ENCODE measurements at places on chromosomes 6 and 20.
A peak's percentile ranks its signal among the peaks of the same experiment; 100 is the strongest.

DNA sequence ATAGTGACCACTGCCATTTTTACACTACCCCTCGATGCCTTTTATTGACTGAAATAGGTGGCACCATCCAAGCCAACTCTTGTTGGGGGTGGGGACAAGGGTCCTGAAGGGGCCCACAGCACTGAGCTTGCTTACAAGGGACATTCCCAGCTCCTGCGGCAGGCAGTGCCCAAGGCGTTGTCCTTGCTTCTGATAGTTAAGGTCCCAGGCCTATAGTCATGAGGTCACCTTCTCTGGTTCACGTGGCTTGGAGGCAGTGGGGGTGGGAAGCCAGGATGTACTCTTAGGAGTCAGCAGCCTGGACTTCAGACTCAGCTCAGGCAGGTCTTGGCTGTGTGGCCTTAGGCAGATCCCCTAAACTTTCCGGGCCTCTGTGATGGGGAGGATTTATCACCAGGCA is 48.6 kb downstream of the TOX2 start:
- peak; percentile 41 for DNase-seq

DNA sequence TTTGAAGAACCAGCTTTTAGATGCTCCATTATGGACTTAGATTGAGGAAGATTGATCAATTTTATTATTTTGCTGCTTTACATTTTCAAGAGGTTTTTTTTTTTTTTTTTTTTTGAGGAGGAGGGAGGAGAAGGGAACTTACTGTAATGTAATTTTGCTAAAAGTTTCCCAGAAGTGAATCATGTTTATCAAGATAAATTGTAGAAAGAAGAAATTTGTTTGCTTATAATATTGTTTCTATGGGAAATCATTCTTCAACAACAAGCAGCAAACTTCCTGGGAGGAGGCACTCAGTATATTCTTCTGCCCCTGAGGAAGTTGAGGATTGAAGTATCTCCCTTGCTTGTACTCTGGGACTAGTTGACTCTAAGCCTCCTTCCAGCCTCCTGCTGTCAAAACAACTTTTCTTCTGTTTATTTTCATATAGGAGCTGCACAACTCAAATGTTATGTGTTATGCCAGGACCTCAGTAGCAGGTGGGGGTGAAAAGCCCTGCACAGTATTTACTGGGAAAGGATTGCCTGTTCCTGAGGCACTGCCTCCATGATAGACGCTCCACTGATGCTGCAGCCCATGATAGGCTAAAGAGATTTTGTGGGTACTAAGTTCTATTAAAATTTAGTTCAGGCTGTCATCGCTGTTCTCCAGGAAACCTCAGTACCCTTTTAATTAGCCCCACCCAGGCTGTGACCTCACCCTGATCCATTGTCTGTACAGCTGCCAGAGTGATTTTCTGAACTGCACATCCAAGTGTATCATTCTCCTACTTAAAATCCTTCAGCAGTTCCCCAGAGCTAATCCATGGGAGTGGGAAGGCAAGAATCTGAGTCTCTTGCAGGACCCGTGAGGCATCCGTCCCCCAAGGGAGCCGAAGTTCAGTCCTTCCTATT is 51.9 kb downstream of the CARMIL1 start:
- peak; percentile 78 for DNase-seq

GRCh38 chr6:113347436-113347835 is 509.7 kb upstream of the MARCKS start:
- DNase-seq: peak; percentile 52

DNA sequence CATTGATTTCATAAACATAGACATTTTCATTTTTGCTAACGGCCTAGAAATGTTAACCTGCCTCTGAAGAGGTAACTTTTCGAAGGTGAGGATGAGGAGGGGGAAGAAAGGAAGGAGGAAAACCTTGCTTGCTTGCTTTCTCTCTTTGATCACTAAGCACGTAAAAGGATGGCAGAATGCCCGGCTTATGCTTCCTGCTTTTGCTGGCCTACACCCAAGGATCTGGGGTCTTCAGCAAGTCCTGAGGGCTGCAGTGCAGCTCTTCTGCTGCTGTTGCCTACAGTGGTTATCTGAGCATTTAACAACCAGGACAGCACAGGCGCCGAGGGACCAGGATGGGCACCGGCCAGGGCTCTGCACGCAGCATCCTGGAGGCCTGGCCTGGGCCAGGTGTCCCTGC is 150.8 kb upstream of the TAB2 start:
- DNase-seq: no peak

GRCh38 chr20:7950387-7950786 is 10.1 kb upstream of the HAO1 start:
- DNase-seq: no peak

- no peak for DNase-seq
Observed at GRCh38 chr6:156752666-156753301, 24.4 kb upstream of the ARID1B start.

DNA sequence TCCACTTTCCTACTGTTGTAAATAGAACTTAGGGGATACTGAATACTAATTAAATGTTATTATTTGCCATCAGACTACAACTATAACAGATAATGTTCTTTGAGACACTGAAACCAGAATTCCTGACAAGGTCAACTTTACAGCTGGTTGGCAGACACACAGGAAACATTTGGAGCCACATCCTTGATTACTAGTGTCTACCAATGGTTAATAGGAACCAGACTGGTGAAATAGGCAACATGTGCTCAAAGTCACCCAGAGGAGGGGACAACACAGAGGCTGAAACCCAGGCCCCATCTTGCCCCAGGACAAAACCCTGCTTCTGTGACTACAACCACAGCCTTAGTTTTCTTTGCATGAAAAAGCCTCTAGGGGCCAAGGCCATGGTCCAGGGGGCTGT is 47.8 kb upstream of the NT5E start:
- no peak for DNase-seq

- no peak for DNase-seq
Observed at GRCh38 chr6:155497273-155497672, 41.6 kb upstream of the NOX3 start.

- no peak for DNase-seq
Observed at GRCh38 chr20:38139977-38140753, 24.9 kb downstream of the TGM2 start.

DNA sequence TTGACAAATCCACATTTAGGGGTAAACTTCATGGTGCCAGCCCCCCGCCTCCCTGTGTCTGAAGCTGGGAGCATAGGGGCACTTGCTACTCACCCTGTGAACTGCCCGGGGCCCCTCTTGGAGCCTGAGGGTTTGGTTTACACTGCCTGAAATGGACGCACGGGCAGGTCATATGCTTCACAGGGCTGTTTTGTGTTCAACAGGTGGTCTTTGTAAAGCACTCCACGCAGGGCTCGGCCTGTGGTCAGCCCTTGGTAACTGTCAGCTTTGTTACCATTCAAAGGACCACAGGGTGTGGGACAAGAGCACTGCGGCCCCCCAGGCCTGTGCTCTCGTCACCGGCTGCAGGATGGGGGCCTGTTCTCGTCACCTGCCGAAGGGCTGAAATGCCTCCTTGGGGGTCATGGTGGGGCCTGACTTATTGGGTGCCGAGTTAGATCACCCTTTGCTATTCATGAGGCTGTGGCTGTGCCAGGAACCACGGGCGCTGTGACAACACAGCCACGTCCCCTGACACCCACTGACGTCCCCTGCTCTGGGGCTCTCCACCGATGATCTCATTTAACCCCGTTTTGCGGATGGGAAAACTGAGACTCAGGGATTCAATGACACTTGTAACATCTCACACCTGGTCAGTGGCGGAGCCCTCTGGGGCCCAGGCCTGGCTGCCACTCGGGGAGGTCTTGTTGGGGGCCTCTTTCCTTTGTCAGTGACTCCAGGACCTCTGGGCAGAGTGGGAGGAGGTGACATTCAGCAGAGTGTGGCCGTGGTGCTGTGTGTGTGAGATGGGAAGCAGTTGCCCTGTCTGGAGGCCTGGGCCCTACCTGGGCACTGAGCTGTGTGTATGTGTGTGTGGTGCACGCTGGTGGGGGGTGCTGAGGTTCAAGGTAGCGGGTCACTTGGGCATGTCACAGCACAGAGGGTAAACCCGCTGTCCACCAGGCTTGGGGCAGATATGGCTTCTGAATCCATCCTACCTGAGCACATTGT is 24.9 kb downstream of the ZBP1 start:
- DNase-seq: no peak

- no peak for DNase-seq
Observed at GRCh38 chr6:131001111-131001736, 61.8 kb downstream of the EPB41L2 start.

DNA sequence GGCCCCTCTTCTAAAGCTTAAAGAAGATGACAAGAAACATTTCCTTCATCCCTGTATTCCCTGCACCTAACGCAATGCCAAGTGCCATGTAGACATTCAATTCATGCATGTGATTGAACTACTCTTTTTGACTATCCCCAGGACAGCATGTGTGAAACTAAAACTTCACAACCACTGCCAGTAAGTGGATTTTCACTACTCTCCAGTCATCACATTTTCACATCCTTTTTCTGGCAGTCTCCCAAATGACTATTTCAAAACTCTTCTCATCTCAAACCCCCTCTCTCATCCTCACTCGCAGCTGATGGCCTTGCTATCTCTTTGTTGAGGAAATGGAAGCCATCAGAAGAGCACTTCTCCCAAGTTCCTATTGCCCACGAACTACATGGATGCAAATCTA is 122.6 kb downstream of the OPRM1 start:
- no peak for DNase-seq

GRCh38 chr6:145247692-145248419 is 487.5 kb downstream of the EPM2A start:
- peak; percentile 99 for DNase-seq

DNA sequence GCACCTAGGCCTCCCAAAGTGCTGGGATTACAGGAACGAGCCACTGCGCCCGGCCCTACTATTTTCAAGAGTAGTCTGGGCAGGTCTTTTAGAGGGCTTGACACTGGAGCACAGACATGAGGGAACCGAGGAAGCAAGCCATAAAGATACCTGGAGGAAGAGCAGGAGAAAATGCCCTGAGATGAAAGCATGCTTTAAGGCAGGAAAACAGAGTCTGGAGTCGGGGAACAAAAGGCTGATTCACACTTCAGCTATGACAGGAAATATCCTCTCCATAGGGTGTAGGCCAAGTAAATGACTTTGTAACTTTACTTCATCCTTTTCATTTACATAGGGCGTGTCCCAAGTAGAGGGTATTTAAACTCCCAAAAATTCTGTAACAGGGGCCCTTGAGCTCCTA is 4.3 kb upstream of the SERINC3 start:
- DNase-seq: peak; percentile 58

DNA sequence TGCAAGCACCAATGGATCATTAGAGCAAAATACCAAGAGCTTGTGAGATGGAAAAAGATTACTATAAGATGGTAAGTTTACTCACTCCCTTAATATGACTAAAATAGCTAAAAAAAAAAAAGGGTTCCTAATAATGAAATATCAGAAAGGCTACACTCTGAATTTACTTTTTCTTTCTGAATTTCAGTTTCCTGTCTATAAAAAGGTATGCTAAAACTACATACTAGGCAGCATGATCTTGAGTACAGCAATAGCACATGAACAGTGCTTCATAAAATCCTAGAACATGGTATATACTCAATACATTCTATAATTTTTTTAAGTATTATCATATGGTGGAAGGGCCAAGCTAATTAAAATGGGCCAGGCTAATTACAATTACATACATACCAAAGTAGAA is 24.0 kb upstream of the FAM135A start:
- no peak for DNase-seq

DNA sequence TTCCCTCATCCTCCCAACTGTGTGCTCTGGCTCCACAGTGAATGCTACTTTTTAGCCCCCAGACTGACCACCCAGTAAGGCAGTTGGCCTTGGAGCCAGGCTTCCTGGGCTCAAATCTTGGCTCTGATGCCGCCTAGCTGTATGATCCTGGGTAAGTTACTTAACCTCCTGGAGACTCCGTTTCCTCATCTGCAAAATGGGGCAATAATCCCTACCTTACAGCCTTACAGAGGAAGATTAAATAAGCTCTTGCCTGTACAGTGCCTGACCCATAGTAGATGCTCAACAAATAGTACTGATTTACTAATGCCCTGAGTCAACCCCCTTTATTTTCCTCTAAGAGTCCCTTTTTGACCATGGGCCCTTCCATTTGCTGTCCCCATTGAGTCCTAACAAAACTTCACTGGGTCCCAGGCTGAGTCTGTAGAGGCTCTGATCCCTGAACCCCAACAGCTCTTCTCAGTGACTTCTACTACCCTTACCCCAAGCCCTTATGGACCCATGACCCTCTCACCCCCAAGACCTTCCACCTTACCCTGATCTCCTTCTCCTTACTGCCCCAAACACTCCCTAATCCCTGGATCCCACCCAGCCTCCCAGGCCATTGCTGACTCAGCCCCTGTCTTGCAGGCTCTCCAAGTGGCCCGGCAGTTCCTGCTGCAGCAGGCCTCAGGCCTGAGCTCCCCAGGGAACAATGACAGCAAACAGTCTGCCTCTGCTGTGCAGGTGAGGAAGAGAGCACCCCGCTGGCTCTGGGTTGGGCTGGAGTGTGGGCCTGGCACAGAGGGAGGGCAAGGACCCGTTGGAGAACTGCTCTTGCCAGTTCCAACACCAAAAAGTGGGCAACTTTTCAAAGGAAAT is 31.4 kb downstream of the FOXP4 start:
- peak; percentile 51 for DNase-seq

GRCh38 chr6:2314641-2315040 is 69.2 kb upstream of the GMDS start:
- DNase-seq: no peak

DNA sequence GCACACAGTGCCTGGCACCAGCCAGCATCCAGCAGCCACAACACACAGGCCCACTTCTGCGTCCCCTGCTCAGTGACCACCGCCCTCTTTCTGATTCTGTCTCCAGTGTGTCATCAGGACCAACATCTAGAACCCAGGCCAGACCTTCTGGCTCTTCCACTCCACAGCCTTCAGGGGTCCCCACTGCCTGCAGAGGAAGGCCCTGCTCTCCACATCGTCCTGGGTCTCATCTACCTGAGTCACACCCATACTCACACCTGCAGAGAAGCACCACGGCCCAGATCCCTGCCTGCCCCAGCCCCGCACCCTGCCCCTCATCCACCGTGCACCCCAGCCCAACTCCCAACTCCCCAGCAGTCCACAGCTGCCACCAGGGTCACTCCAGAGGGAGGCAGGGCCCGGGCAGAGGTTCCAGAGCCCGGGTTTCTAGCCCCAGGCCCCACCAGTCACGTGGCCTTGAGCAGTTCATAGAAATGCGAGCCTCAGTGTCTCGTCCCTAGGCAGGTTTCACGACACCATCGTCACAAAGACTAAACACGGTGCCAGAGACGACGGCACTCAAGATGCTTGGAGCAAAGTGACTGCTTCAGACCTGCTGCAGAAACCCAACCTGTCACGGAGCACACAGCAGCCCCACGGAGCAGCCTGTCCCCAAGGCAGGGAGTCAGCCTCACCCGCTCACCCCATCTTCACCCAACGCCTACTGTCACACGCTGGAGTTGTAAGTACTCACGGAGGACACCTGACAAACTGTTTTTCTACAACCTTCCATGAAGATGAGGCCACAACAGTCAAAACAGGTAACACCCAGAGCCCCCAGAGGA is 16.1 kb downstream of the TAF4 start:
- no peak for DNase-seq

DNA sequence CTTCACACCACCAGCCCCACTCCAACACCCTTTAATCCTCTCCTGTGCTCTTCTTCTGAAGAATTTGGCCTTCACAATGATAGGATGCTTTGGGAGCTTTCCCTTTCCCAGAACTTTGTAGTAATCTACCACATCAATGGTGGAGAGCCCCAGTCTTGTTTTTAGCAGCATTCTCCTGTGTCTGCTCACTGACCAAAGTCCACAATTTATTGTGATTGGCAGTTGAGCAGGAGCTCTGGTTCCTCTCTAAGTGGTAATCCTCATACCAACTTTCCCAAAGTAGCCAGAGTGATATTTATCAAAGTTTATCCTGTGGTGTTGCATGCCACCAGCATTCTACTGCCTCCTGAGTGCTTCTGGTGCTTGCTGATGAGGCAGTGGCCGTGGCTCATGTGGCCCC is 29.0 kb upstream of the OPN5 start:
- DNase-seq: no peak
